ENCODE measurements at places on chromosomes 5 and 9.

GRCh38 chr5:32505756-32506155 is 61.2 kb upstream of the ZFR start:
- DNase-seq = no peak

- DNase-seq = no peak
Observed at GRCh38 chr5:162816816-162817215, 620.6 kb upstream of the CCNG1 start.

GRCh38 chr9:92564982-92565381 is 29.2 kb upstream of the ECM2 start:
- DNase-seq = no peak

- DNase-seq = no peak
Observed at GRCh38 chr5:149002053-149002452, 60.8 kb downstream of the SH3TC2 start.
